Right ventricle myocardium inferior (tissue), 1 donor: ENCODE measurements at places on chromosomes 6 and 20.

DNA sequence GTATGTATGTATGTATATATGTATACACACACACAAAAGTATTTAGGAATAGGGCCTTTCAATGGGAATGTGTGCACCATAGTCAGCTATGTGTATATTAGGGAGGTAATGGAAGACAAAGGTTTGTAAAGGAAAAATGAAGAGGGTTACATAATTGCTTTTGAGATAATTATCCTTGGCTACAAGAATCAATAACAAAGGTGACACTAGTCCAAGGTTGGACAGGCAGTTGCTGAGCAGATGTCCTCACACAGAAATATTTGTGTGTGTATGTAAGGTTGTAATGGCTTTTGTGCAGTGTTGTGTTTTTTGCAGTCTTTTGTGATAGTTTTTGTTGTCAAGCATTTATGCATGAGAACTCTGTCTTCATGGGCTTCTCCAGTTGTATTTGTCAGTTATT is 157.9 kb upstream of the MARCKS start:
- no peak for DNase-seq

DNA sequence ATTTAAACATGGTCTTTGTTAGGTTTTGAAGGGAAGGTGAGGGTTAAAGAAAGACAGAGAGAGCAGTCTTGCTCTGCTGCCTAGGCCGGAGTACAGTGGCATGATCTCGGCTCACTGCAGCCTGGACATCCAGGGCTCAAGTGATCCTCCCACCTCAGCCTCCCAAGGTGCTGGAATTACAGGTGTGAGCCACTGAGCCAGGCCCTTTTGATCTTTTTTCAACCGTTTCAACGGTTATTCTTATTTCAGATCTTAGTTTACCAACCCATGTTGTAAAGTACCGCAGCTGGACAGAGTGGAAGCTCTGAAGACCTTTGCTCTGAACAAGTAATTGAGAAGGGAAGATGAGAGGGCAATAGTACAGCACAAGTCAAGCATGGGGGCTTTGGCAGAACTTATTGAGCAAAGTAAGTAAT is 1.2 kb upstream of the SRPK1 start:
- DNase-seq = no peak

DNA sequence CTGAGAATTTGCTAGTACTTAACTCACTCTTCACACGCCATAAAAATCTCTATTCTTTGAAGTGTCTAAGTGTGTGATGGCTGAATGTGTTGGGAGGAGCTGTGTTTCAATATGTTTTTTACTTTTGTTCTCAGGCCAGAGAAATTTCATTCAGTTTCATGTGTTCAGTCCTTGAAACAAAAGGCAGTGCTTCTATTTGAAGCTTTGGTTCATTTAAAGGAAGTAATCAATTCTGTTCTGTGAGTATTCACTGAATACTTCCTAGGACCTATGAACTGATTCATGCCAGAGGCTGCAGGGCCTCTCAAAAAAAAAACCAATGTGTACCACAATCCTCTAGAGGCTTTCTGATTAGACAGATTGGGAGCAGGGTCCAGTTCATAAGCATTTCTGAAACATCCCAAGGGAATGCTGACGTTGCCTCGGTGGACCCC is 12.4 kb upstream of the F13A1 start:
- no peak for DNase-seq

DNA sequence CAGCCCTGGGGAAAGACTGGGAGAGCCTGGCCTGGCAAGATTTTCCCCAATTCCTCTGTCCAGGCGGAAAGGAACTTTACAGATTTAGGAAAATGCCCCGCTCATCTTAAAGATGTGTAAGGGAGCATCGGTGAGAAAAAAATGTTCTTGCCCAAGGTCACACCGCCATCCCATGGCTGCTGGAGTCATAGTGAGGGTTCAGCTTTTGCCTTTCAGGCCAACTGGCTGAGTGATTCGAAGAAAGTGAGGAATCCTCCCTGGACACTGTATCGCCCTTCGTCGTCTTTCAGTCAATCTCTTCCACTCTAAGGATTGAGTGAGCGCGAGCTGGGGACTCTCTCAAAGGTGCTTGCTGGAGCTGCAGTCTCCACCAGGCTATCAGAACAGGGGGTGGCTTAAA is 1.4 kb downstream of the WFDC2 start:
- no peak for DNase-seq
